ENCODE measurements at places on chromosomes 4 and X. TPM values are rescaled to one million over a fixed set of nuclear protein-coding genes. Genes with fewer than 3 reads are reported as not detected.

ANXA3 gene
- polyA plus RNA-seq = 10.2 TPM

DHX15 gene
- 78.6 TPM for polyA plus RNA-seq

MAGEA2B gene
- polyA plus RNA-seq = not detected

CSAG1 gene
- not detected for polyA plus RNA-seq

AFM gene
- not detected for polyA plus RNA-seq
